Cerebellar nuclear complex (tissue), 1 donor: ENCODE measurements at places on chromosomes 6 and 20.
A peak's percentile ranks its signal among the peaks of the same experiment; 100 is the strongest.

DNA sequence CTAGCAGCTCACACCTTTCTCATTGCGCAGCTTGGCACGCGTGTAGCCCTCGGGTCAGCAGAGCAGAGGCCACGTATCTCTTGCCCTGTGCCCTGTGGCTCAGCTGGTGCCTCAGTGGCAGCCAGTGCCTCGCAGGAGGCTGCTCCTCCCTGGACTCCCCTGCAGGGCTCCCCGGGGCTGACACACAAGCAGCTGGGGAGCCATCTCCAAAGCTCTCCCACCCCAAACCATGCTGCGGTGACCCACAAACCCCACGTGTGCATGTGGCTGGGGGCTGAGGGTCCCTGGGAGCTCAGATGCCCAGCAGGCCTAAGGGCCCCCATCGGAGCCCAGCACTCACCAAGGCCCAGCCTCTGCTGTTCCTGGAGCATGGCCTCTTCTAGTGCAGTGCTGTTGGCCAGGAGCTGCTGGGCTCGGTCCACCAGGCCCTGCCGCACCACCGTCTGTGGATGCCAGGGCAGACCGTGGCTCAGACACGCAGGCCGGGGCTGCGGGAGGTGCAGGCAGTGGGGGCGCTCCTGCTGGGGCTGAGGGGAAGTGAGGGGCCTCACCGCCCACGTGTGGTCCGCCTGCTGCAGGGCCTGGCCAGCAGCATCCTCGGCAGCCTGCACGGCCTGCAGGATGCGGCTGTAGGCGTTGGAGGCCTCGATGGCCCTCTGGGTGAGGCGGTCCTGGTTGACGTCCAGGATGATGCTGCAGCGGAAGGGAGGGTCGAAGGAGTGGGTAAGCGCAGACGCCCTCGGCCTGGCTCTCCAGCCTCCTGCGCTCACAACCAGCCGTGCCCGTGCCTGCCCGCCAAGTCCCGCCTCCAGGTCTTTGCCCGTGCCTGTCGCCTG, 13.8 kb downstream of the ADRM1 start:
- DNase-seq: peak; percentile 41

DNA sequence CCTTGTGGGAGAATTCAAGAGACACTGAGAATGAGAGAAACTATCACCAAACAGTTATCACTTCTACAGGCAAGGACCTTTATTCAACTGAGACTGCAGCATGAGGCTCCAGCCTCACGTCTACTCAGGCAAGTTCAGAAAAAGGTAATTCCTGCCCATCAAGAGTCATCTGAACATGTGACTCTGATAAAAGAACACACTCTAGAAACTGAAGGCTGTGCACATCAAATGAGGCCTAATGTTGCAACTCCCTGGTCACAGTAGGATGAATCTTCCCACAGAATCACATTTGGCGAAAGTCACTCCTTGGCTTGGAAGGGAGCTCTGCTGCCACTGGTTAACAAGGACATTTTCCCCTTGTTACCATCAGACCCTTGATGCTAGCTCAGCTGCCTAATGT, 71.2 kb upstream of the EMILIN3 start:
- DNase-seq: no peak

- no peak for DNase-seq
These were observed 18.3 kb downstream of the MPC1 start for GRCh38 chr6:166364456-166364855.

DNA sequence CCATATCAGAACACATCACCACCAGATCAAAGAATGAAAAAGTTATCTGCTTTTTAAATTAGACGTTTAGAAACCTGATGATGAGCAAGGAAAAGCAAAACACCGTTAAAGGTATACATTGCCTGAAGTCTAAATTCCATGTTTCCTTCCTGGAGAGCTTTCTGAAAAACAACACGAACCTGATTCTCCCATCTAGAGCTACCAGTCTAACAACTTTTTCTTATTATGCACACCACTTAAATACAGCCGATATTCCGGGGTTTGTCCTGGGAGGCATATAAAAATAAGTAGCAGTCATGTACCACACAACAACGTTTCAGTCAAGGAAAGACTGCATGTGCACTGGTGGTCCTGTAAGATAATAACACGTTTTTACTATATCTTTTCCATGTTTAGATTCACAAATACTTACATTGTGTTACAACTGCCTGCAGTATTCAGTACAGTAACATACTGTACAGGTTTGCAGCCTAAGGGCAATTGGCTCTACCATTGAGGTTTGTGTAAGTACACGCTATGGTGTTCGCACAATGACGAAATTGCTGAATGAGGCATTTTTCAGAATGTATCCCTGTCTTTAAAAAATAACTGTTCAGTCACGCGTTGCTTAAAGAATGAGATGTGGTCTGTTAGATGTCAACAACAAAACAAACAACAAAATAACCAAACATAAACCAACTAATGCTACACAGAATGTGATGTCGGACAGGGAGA, 19.1 kb upstream of the LYRM2 start:
- DNase-seq: no peak

DNA sequence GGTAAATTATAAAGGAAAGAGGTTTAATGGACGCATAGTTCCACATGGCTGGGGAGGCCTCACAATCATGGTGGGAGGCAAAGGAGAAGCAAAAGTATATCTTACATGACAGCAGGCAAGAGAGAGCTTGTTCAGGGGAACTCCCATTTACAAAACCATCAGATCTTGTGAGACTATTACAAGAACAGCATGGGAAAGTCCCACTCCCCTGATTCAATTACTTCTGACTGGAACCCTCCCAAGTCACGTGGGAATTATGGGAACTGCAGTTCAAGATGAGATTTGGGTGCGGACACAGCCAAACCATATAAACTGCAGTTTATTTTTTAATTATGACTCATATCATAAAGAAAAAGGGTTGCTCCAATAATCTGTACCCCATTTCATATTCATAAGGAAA, 22.3 kb upstream of the HLA-DQA2 start:
- no peak for DNase-seq

GRCh38 chr20:4165984-4166725, 150.8 kb upstream of the RNF24 start:
- no peak for DNase-seq

- no peak for DNase-seq
These were observed 16.9 kb downstream of the SEC23B start for GRCh38 chr20:18524646-18525045.

- DNase-seq: no peak
These were observed 166.5 kb downstream of the SOBP start for GRCh38 chr6:107656401-107656800.

DNA sequence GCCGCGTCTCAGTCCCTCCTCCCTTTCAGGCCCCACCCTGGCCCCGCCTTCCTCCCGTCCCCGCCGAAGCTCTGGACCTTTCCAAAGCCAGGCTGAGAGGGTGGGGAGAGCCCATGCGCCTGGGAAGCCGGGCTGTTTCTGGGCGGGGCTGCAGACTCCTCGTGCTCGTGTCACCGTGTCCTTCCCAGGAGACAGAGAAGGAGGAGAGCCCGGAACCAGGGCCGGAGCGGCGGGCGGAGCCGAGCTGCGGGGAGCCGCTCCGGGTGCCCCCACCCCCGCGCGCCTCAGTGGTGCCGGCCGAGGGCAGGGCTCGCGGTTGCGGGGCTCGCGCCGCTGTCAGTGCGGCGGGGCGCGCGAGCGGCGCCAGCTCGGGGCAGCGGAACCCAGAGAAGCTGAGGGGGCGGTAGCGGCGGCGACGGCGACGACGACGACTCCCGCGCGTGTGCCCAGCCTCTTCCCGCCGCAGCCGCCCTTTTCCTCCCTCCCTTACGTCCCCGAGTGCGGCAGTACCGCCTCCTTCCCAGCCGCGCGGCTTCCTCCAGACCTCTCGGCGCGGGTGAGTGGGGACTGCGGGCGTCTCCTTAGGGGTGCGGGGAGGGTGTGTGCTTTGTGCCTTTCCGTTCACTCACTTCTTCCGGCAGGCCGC, at the start of gene RALY:
Gene RALY (plus strand): TSS at position 336 of the 646 bp plus-strand sequence. CDS start 78,164 bp downstream, outside the sequence.
- DNase-seq: no peak

DNA sequence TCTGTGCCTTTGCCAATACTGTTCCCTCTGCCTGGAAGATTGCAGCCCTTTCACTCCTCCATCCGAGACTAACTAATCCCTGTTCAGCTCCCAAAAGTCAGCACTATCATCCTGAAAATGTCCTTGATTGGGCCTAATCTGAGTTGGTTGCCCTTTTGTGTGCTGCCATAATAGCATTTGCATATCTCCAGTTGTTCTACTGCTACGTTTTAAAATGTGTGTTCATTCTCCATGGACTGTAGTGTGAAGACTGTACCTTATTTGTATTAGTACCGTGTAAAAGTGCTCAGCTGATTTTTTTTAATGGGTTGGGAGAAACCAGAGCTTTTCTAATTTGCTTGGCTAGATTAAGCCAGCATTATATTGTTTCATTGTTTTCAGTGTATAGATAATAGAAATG, 401.3 kb downstream of the LAMA2 start:
- no peak for DNase-seq

- DNase-seq: no peak
These were observed 26.7 kb downstream of the KAT14 start for GRCh38 chr20:18164356-18164755.

- DNase-seq: no peak
These were observed 96.4 kb upstream of the MRPS10 start for GRCh38 chr6:42313941-42314570.

GRCh38 chr6:148528292-148528691, 185.7 kb downstream of the SASH1 start:
- DNase-seq: no peak

DNA sequence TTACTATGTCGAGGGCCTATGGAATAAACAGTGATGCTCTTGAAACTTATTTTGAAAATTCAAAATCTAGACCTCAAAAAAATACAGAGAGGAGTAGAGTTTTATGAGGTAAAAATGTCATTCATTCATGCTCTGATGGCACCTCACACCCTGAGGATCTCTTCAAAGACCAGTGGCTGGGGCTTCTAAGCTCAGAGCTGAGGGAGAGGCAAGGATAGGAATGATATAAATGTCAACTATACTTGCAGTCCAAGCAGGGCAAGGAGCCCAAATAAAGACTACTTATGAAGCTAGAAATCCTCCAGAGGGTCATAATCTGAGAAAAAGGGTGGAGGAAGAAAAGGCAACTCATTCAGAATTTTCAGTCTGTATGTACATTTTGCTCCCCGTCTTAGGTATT, 136.7 kb upstream of the CARMIL1 start:
- no peak for DNase-seq

DNA sequence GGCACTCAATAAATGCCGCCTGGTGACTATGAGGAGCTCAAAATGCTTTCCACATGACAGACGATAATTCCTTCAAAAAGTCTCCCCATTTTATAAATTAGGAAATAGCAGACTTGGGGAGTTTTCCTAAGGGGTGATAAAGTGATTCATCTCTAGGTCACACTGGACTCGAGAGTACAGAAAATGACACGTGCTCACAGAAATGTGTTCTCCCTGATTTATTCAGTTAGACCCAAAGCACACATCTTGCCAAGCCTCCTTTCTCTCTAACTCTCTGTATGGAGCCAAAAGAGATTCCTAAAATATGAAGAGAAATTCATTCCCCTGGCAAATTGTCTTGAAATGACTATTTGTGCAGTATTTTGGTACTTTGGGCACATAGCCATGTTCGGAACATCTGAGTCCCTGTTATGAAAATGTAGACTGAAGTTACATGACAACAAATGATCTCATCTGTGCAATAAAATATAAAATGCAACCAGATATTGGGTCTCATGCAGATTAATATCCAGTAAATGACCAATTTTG, 381.1 kb downstream of the TFAP2B start:
- DNase-seq: no peak

GRCh38 chr6:81820980-81821379, 68.5 kb upstream of the TENT5A start:
- no peak for DNase-seq

DNA sequence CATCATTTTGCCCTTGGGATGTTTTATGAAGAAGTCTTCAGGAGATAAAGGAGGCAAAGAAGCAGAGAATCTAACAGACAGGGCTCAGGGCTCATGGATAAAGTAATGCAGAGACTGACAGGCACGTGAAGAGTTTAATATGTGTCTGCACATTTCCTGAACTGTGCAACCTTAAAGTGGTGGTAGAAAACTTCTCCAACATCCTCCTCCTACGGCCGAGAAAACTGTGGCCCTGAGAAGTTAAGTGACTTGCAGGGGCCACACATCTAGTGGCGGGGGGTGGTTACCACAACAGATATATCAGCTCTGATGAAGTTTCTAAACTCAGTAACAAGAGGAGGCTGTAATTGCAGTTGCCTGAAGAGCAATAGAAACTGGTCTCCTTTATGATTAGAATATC, 61.0 kb downstream of the SOBP start:
- no peak for DNase-seq

DNA sequence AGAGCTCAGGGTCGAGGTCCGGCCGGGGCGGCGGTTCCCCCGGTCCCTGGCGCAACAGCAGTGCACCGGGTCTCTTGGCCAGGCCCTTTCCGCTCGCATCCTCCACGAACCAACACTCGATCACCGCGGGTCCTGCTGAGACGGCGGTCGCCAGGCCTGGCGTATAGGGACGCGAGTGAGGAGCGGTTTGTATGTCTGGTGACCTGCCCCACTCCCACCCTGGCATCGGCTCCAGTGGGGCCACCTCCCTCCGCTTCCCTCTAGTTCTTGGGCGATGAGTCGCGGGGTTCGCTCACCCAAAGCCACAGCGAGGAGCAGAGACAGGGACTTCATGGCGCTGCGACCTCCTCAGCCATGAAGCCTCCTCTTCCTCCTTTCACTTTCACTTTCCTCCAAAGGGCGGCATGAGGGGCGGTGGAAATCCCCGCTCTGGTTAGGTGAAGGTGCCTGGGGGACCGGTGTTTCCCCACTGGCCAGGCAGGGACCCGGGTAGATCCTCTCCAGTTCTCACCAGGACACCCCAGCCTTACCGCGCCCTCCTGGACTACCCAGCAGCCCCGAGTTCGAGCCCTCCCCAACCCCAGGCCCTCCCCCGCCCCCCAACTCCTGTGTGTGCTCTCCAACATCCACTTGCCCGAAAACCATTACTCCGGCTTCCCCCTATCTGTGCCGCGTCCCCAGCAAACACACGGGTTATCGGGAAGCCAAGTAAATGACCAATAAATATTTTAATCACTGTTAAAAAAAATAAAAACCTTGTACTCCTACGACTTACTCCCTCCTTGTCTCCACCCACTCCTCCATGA, at the start of gene TAPBP:
Gene TAPBP (minus strand): TSS at position 370 of the 806 bp plus-strand sequence. CDS start 37 bp downstream, at position 333.
- no peak for DNase-seq
